ENCODE measurements at places on chromosomes 6 and 20. TPM values are rescaled to one million over a fixed set of nuclear protein-coding genes. Genes with fewer than 3 reads are reported as not detected.

PRDM1 gene
- total RNA-seq: 2.3 TPM

MROH8 gene
- total RNA-seq: 4.8 TPM

MRAP2 gene
- total RNA-seq: 0.38 TPM

SRPK1 gene
- 19.2 TPM for total RNA-seq

CLPSL2 gene
- not detected for total RNA-seq

SPAG4 gene
- 6.0 TPM for total RNA-seq

DPPA5 gene
- not detected for total RNA-seq

TRIM15 gene
- not detected for total RNA-seq

GJA10 gene
- not detected for total RNA-seq

XKR7 gene
- total RNA-seq: not detected

KCNK16 gene
- total RNA-seq: not detected

BFSP1 gene
- 0.68 TPM for total RNA-seq

ULBP3 gene
- total RNA-seq: 0.60 TPM

ANGPT4 gene
- not detected for total RNA-seq

EFCAB8 gene
- not detected for total RNA-seq

ZNF311 gene
- total RNA-seq: 0.37 TPM

JARID2 gene
- 8.6 TPM for total RNA-seq

LY6G6D gene
- total RNA-seq: not detected

RFX6 gene
- not detected for total RNA-seq

OR12D3 gene
- not detected for total RNA-seq

PAK5 gene
- not detected for total RNA-seq

ANKRD6 gene
- 9.1 TPM for total RNA-seq

CNKSR3 gene
- total RNA-seq: 16.6 TPM

UNC5CL gene
- total RNA-seq: 0.86 TPM

TCF21 gene
- 7.8 TPM for total RNA-seq

VTA1 gene
- 27.4 TPM for total RNA-seq

SCUBE3 gene
- total RNA-seq: 0.13 TPM

PDYN gene
- total RNA-seq: not detected

WASF1 gene
- 3.2 TPM for total RNA-seq

PPP1R14C gene
- 94.9 TPM for total RNA-seq

NKX2-4 gene
- not detected for total RNA-seq

TCEA2 gene
- 44.7 TPM for total RNA-seq

TRIM40 gene
- total RNA-seq: not detected
